ENCODE measurements at places on chromosomes 2 and 18.

DNA sequence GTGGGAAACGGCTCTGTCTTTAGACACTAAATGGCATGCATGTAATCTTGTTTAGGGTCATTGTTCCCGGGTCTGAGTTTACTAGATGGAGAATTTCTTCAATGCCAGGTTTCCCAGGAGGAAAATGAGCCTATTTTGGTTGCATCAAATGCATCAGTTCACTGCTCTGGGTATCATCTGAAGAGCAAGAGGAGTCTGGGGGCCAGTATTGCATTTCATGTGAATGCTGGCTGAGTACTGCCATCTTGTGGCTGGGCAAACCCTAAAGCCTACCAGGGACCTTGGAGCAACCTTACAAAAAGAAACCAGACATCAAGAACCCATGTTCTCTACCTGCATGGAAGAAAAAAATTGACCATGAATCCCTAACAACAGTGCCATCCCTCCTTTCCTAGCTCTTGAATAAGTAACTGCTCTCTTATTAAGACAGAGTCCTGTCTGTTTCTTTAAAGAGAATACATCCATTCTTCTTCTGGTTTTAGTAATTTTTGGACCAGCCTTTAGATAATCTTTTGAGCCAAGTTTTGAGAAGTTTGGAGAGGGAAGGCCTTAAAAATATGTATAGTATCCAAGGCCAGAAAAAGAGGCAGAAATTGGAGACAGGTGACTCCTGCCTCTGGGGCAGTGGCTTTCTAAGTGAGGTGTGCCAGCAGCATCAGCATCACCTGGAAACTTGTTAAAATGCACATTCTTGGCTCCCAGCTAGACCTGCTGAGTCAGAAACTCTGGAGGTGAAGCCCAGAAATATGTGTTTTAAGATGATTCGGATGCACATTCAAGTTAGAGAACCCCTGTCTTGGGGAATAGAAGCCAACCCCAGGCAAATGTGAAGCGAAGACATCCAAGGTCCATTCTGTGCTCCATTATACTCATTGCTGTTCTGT is 261.0 kb upstream of the CXCR4 start:
- DNase-seq: peak; percentile 61

GRCh38 chr18:24810561-24811305 is 350.3 kb downstream of the HRH4 start:
- no peak for DNase-seq

DNA sequence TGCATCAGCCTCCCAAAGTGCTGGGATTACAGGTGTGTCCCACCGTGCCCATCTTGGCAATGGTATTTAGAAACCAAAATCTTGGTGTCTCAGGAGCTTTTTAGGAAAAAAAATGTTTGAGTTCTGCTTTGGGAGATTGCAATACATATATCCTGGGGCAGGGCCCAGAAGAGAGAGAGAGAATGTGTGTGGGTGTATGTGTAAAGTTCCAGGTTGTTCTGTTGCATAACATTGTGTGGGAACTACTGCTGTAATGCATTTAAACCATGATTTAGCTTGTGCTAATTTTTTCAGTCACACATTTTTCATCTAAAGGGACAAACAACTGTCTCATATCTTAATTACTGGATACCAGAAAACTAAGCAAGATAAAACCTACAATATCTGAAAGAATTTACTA is 70.8 kb upstream of the NABP1 start:
- DNase-seq: no peak

DNA sequence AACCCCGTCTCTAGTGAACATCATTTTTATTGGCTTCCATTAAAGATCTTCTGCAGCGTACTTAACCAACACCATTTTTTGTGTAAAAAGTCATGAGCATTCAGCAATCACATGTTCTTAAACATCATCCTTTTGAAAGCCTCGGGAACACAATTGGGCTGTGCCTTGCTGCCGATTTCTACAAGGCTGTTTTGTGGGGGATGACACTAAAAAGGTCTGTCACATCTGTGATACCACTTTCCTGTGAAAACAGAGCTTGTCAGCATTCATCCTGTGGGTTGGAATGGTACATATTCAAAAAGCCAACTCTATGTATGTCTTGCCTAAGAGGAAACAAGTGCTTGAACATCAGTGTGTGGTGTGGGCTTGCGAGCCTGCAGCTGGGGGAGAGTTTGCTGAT is 49.1 kb upstream of the MAPRE3 start:
- no peak for DNase-seq

GRCh38 chr2:78980871-78981270 is 44.6 kb upstream of the REG3G start:
- no peak for DNase-seq

GRCh38 chr2:54570925-54571694 is 115.0 kb downstream of the SPTBN1 start:
- DNase-seq: peak; percentile 47

GRCh38 chr2:222064286-222064685 is 234.5 kb downstream of the PAX3 start:
- DNase-seq: no peak

DNA sequence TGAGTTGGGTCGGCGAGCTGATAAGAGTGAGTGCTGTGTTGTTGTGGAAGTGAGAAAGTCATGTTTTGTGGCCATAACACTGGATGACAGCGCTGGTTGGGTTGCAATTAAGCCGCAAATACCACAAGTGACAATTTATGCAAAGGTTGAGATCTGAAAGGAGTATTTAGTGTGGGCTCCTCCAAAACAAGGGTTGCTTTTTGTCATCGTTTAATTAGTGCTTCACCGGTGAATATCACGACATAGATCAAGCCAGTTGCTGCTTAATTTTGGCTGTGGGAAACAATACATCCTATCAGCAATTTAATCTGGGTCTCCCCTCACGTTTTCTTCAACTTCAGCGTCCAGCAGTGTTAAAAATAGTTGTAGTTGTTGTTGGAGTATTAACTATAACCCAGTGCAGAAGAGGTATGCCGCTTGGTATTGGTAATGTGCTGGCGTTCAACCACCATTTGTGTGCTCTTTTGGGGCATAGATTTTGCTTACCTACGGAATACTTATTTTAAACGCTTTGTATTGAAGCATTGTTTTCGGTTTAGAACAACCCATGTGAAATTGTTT is 662 bp downstream of the ACVR2A start:
- DNase-seq: peak; percentile 8

GRCh38 chr18:53944721-53945120 is 279.7 kb downstream of the MBD2 start:
- no peak for DNase-seq

GRCh38 chr2:236158969-236159777 is 9.0 kb downstream of the GBX2 start:
- no peak for DNase-seq

All from activated gamma-delta T cell treated with anti-CD3 and anti-CD28 coated beads, Interleukin-2, amount 50 U/mL, for 16 hours (primary cell).